ENCODE measurements at places on chromosomes 4 and X.
A peak's percentile ranks its signal among the peaks of the same experiment; 100 is the strongest.

DNA sequence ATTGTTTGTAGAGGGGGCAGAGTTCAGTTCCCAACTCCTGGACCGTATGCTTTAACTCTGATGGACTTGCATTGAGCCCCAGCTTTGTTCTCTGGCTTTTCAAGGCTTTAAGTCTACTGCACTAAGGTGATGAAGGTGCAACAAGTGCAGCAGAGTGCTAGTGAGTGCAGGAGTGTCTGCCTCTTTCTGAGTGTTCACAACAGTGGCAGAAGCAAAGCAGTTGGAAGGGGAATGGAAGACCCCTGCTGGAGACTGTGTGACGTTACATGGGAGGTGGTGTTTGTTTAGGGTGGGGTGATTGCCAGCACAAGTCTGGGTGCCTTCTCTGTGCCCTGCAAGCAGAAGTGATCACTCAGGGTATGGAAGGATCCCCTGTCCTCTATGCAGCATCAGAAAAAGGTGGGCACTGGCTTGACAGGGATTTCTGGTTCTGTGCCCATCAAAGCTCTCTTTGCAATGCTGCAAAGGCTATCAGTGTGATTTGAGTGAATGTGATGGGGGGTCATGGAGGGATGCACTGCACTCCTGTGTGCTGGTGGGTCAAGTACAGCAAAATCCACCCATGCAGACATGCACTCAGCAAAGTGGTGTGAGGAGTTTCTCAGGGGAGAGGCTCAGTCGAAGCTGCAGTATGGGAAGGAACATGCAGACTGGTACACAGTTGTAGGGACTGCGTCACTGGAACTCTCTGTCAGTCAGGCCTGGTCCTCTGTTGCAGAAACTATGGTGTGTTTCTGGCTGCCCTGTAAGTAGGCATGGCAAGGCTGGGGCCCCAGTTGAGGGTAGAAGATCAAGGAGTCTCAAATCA lies 70.9 kb upstream of the UGT2B7 start:
- no peaks in the 10 kb centered on the region for H3K4me1 ChIP-seq
- no peaks in the 10 kb centered on the region for H3K36me3 ChIP-seq
- DNase-seq: no peak
- H3K27ac ChIP-seq: no peak overlapping the region

- H3K27me3 ChIP-seq: peaks cover 5% of the 10 kb centered on the region
- H3K27ac ChIP-seq: peak overlapping the region; percentile 70
- H3K4me1 ChIP-seq: peaks cover 16% of the 10 kb centered on the region
These were observed 27.3 kb upstream of the CRLF2 start for GRCh38 chrX:1239681-1240142.

GRCh38 chr4:184939978-184940377 lies 78.3 kb upstream of the HELT start:
- no peak overlapping the region for H3K4me3 ChIP-seq
- no peak overlapping the region for H3K27ac ChIP-seq
- DNase-seq: no peak
- H3K36me3 ChIP-seq: no peaks in the 10 kb centered on the region

GRCh38 chr4:150999086-150999485 lies 16.0 kb downstream of the LRBA start:
- H3K4me1 ChIP-seq: peaks cover 59% of the 10 kb centered on the region
- DNase-seq: no peak
- peak overlapping the region; percentile 25 for H3K27ac ChIP-seq
- peak overlapping the region; percentile 1 for H3K4me3 ChIP-seq
- H3K27me3 ChIP-seq: no peaks in the 10 kb centered on the region

- H3K27me3 ChIP-seq: peaks cover 2% of the 10 kb centered on the region
- no peaks in the 10 kb centered on the region for H3K4me1 ChIP-seq
- H3K27ac ChIP-seq: no peak overlapping the region
- no peak for DNase-seq
- H3K4me3 ChIP-seq: no peak overlapping the region
These were observed 9.1 kb downstream of the TSPAN7 start for GRCh38 chrX:38570396-38570795.

DNA sequence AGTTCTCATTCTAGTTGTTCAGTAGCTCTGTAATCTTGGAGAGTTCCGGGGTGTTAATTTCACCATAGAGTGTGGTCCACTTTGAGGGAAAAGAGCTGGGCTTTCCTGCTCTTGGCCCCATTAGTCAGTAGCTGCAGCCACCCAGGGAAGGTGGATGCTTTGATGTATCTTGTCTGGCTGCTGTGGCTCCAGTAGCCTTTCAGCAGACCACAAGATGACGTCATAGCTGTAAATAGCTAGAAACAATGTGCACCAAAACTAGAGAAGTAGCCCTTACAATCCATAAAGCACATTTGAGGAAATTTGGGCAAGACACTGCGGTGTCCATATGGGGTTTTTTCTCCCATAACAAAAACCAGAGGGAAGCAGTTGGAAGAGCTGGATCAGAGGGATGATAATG lies 32.9 kb upstream of the PRPS2 start:
- no peaks in the 10 kb centered on the region for H3K36me3 ChIP-seq
- no peak overlapping the region for H3K4me3 ChIP-seq
- H3K4me1 ChIP-seq: no peaks in the 10 kb centered on the region
- H3K27ac ChIP-seq: no peak overlapping the region
- DNase-seq: no peak

- no peak overlapping the region for H3K27ac ChIP-seq
- no peaks in the 10 kb centered on the region for H3K27me3 ChIP-seq
- H3K36me3 ChIP-seq: no peaks in the 10 kb centered on the region
- H3K4me1 ChIP-seq: no peaks in the 10 kb centered on the region
- DNase-seq: no peak
These were observed 420.8 kb downstream of the DTHD1 start for GRCh38 chr4:36702245-36702644.

DNA sequence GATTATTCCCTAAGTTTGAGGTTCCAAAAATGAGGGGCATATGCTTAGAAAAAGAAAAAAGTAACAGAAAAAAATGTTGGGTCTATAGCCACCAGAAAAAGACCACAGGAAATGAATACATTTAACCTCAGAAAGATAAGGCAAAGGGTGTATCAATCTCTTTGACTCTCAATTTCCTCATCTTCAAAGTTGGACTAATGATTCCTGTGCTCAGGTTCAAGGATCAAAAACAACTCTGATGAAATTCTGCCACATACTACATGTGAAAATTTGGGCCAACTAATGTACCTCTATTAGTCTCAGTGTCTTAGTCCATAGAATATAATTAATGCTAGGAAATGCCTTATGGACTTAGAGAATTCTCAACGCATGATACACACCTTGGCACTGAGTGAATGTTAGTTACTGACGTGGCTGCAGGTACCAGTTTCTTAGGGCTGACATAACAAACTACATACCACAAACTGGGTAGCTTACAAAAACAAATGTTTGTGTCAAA lies 257.7 kb downstream of the ANKRD50 start:
- no peaks in the 10 kb centered on the region for H3K4me1 ChIP-seq
- no peak overlapping the region for H3K27ac ChIP-seq
- no peaks in the 10 kb centered on the region for H3K36me3 ChIP-seq

DNA sequence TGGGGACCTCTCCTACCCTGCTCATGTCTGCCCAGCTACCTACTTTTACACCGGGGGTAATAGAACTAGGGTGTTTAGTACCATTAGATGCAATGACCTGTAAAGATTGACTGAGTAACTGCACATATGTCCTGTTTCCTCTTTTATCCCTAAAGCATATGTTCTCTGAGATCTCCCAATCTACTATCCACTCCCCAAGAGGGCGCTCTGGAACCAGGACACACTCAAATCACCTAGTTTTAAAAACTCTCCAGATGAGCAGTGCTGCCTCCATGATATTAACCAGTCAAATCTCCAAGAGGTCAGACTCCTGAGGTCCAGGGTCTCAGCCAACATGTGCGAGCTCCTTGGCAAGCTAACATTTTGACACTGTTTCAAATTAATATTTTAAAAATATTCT lies 87.0 kb upstream of the TSPAN5 start:
- H3K27me3 ChIP-seq: no peaks in the 10 kb centered on the region
- H3K4me1 ChIP-seq: no peaks in the 10 kb centered on the region
- H3K4me3 ChIP-seq: no peak overlapping the region
- H3K27ac ChIP-seq: no peak overlapping the region
- DNase-seq: no peak
- no peaks in the 10 kb centered on the region for H3K36me3 ChIP-seq

GRCh38 chr4:24690436-24690835 lies 104.9 kb upstream of the SOD3 start:
- no peak for DNase-seq
- no peak overlapping the region for H3K4me3 ChIP-seq
- no peaks in the 10 kb centered on the region for H3K36me3 ChIP-seq
- no peak overlapping the region for H3K27ac ChIP-seq

DNA sequence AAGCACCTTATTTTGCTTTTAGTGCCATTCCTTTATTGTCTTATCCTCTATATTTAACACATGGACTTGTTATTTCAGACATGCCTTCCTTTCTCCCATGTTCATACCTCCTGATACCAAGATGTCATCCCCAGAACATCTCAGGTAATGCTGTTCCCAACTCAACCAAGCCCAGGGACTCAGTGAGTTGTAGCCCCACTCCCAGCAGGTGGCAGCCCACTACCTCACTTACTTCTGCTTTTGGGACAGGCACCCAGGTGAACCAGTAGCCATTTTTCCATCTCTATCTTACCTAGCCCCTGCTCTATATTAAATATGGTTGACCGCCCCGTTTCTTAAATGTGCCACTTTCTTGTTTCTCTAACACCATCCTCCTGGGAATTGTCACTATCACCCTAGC lies 199.0 kb downstream of the DCHS2 start:
- no peaks in the 10 kb centered on the region for H3K4me1 ChIP-seq
- H3K27me3 ChIP-seq: peaks cover 7% of the 10 kb centered on the region
- H3K4me3 ChIP-seq: no peak overlapping the region
- H3K36me3 ChIP-seq: no peaks in the 10 kb centered on the region
- H3K27ac ChIP-seq: no peak overlapping the region
- no peak for DNase-seq

DNA sequence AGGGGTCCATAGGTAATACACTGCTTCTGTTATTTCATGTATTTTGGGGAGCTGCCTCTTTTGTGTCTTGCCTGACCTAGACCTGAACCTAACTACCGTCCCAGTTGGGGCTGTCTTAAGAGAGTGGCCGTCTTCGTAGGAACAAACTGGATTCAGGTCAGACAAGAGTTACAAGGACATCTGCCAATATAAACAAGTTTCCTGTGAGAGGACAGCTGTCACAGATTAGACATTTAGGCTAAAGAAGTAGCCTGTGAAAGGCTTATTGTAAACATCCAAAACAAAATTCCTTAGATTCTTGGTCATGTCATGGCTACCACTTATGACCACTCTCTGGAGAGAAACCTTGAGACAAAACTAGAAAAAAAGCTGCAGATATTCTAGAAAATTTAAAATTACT lies 797.6 kb upstream of the AADAT start:
- no peak overlapping the region for H3K27ac ChIP-seq
- H3K27me3 ChIP-seq: no peaks in the 10 kb centered on the region
- no peaks in the 10 kb centered on the region for H3K36me3 ChIP-seq
- no peak overlapping the region for H3K4me3 ChIP-seq
- DNase-seq: no peak
- no peaks in the 10 kb centered on the region for H3K4me1 ChIP-seq

- H3K27me3 ChIP-seq: no peaks in the 10 kb centered on the region
- H3K36me3 ChIP-seq: no peaks in the 10 kb centered on the region
- no peak overlapping the region for H3K4me3 ChIP-seq
- no peak overlapping the region for H3K27ac ChIP-seq
These were observed 78.1 kb downstream of the HTRA3 start for GRCh38 chr4:8347660-8348059.

DNA sequence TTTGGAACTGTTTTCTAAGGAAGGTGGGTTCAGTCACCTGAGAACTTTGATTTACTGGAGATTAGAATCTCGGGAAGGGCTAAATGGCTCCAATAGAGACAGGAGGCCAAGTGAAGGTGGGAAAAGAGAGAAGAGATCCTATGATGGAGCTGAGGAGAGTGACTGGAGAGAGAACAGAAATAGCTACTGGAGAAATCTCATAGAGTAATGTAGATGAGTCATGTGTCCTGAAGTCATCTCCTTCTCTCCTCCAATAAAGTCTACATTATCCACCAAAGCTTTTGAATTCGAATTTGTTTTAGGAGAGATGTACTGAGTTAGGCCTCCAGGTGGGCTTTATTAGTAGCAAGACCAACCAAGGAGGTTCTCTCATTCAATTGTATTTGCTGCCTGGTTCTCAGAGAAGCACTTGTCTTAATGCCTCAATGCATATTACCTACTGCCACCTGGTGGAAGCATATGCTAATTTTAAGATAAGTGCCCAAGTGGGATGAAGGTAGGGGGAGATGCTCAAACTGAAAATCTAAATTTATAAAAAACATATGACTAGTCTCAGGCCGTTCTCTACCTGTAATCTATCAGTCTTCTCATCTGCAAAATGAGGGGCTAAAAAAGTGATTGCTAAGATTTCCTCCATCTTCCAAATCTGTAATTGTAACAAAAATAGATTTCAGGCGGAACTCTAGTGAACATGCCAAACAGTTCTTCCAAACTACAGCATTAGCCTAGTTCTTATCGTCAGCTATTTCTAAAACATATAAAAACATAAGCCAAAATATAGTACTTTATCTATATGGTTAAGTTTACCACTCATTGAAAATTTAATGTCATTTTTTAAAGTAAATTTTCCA lies 24.4 kb downstream of the TXK start:
- H3K36me3 ChIP-seq: no peaks in the 10 kb centered on the region
- no peak overlapping the region for H3K27ac ChIP-seq
- no peak overlapping the region for H3K4me3 ChIP-seq
- H3K4me1 ChIP-seq: no peaks in the 10 kb centered on the region
- DNase-seq: no peak
- H3K27me3 ChIP-seq: no peaks in the 10 kb centered on the region

DNA sequence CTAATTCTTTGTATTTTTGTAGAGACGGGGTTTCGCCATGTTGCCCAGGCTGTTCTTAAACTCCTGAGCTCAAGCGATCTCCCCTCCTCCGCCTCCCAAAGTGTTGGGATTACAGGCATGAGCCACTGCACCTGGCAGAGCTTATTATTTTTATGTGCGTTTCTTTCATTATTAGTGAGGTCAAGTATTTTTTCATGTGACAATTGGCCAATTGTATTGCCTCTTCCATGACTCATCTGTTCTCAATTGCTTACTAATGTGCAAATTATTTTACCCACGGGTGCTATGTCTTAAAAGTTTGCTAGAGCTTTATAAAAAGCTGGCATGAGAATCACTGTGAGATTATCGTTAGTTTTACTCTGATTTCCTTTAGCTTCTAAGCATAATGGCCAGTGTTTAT lies 13.0 kb upstream of the ARX start:
- peaks cover 13% of the 10 kb centered on the region for H3K27me3 ChIP-seq
- H3K4me3 ChIP-seq: no peak overlapping the region
- no peaks in the 10 kb centered on the region for H3K4me1 ChIP-seq

- no peaks in the 10 kb centered on the region for H3K4me1 ChIP-seq
- DNase-seq: no peak
- H3K4me3 ChIP-seq: no peak overlapping the region
- H3K27ac ChIP-seq: no peak overlapping the region
- no peaks in the 10 kb centered on the region for H3K27me3 ChIP-seq
These were observed 69.9 kb upstream of the ESX1 start for GRCh38 chrX:104324461-104325212.

- H3K4me3 ChIP-seq: no peak overlapping the region
- peak overlapping the region; percentile 8 for H3K27ac ChIP-seq
- H3K36me3 ChIP-seq: peaks cover 92% of the 10 kb centered on the region
These were observed 44.9 kb downstream of the STAP1 start for GRCh38 chr4:67603310-67604028.

GRCh38 chr4:2248044-2248780 lies 6.3 kb upstream of the HAUS3 start:
- H3K27me3 ChIP-seq: no peaks in the 10 kb centered on the region
- peaks cover 13% of the 10 kb centered on the region for H3K4me1 ChIP-seq
- DNase-seq: peak; percentile 12
- H3K4me3 ChIP-seq: no peak overlapping the region
